ENCODE measurements at places on chromosomes 6 and 20. TPM values are rescaled to one million over a fixed set of nuclear protein-coding genes. Genes with fewer than 3 reads are reported as not detected.

HLA-DMB gene
- 9.9 TPM for total RNA-seq

- no peak for DNase-seq
Observed at GRCh38 chr6:123587838-123588545, 48.8 kb downstream of the TRDN start.

DNA sequence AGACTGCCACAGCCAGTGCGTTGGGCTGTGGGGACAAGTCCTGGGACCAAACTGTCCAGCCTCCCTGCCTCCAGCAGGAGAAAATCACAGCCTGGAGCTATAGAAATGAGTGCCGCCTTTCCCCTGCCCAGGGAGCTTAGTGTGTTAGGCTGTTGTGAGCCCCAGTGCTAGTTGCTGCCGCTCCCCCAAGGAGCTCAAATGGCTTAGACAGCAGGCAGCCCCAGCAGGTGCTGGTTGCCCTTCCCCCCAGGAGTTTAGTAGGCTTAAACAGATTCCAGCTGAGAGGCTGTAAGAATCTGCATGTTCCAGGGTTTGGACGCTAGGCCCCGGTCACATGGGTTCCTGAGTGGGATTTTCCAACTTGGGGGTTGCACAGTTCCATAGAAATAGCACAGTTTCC lies 27.2 kb upstream of the HMGN3 start:
- DNase-seq: no peak

GRCh38 chr6:137698636-137699030 lies 168.4 kb upstream of the TNFAIP3 start:
- no peak for DNase-seq

- DNase-seq: no peak
Observed at GRCh38 chr20:4946986-4947385, 54.3 kb downstream of the SLC23A2 start.
